Neural progenitor cell (in vitro differentiated cells): ENCODE measurements at places on chromosomes 4 and X. TPM values are rescaled to one million over a fixed set of nuclear protein-coding genes. Genes with fewer than 3 reads are reported as not detected.

CYP2U1 gene
- total RNA-seq: 6.4 and 8.4 TPM in 2 replicates

LRP2BP gene
- 0.69 and 1.3 TPM in 2 replicates for total RNA-seq

CFAP299 gene
- not detected in 2 replicates for total RNA-seq

SATL1 gene
- total RNA-seq: 0.09 TPM in 1 of 2 replicates, not detected in the other

GYPE gene
- not detected in 2 replicates for total RNA-seq

APOOL gene
- 7.1 and 9.0 TPM in 2 replicates for total RNA-seq

CPLX1 gene
- not detected in 2 replicates for total RNA-seq

GJB1 gene
- not detected in 2 replicates for total RNA-seq

NCAPG gene
- 132 and 211 TPM in 2 replicates for total RNA-seq

NAP1L2 gene
- total RNA-seq: 13.3 and 22.6 TPM in 2 replicates

KCNIP4 gene
- 0.39 TPM in 1 of 2 replicates, not detected in the other for total RNA-seq

GRCh38 chr4:90174621-90175023 lies 47.4 kb downstream of the CCSER1 start:
- no peaks in the 10 kb centered on the region for H3K27me3 ChIP-seq
- H3K27ac ChIP-seq: no peak overlapping the region
- H3K36me3 ChIP-seq: no peaks in the 10 kb centered on the region
- H3K4me1 ChIP-seq: no peaks in the 10 kb centered on the region
- no peak for DNase-seq

DNA sequence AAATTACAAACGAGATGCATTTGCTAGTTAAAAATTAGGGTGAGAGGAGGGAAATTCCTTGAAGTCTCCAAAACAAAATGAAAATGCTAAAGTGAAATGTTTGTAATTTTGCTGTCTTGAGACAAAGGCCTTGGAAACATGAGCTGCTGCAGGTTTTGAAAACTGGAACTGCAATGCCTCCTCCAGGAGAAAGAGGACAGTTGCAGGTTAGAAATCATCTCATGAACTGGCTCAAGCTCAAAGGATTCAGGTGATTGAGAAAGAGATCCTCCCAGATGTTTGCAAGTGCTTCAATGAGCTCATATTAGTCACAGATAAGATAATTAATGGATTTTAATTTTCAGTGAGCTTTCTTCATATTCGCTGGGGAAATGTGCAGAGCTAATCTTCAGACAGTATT lies 32.4 kb downstream of the SMPX start:
- no peak overlapping the region for H3K4me3 ChIP-seq
- H3K27me3 ChIP-seq: no peaks in the 10 kb centered on the region
- H3K36me3 ChIP-seq: no peaks in the 10 kb centered on the region
- DNase-seq: peak; percentile 40
- no peak overlapping the region for H3K27ac ChIP-seq
- no peaks in the 10 kb centered on the region for H3K4me1 ChIP-seq

DNA sequence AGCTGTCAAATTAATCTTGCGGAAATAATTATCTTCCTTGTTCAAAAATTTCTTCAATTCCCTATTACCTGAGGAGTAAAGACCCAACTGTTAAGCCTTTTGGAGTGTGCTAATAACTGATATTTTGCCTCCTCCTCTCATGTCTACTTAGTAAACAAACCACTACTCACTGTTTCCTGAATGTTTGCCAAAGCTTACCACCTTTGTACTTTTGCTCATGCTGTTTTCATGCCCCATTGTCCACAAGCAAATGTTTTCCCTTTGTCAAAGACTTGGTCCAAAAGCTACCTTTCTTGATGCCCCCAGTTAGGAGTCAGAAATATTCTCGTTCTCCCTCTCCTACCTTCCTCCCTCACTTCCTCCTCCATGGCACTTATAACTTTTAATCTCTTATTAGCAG lies 226.1 kb downstream of the ENOX2 start:
- H3K27ac ChIP-seq: no peak overlapping the region
- DNase-seq: no peak
- H3K27me3 ChIP-seq: no peaks in the 10 kb centered on the region
- no peak overlapping the region for H3K4me3 ChIP-seq
- H3K36me3 ChIP-seq: no peaks in the 10 kb centered on the region

- no peak overlapping the region for H3K4me3 ChIP-seq
- no peak overlapping the region for H3K27ac ChIP-seq
- H3K36me3 ChIP-seq: no peaks in the 10 kb centered on the region
Observed at GRCh38 chrX:130524476-130525194, 122.8 kb downstream of the RBMX2 start.

GRCh38 chrX:44392767-44393166 lies 49.3 kb upstream of the EFHC2 start:
- no peak overlapping the region for H3K27ac ChIP-seq
- H3K27me3 ChIP-seq: no peaks in the 10 kb centered on the region
- no peak overlapping the region for H3K4me3 ChIP-seq

DNA sequence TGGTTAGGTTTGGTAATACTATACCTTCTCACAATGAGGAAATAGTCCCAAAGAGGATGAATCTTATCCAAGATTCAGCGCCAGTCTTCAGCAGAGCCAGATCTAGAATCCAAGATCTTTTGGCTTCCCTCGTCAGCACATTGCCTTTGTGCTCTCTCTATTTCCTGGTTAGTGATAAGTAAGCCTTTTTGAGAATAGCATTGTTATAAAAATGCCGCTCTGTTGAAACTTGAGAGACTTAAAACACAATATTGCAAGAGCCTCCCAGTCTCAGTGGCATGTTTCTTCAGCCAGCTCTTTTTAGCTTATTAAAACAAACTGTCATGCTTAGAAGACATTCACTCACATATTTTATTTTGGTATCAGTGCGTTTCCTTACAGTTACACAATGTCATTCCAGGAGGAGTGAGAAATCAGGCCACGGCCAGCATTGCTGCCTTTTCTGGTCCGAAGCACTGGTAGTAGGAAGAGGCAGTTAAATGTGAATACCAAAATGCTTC lies 141.4 kb downstream of the KLHL8 start:
- H3K27ac ChIP-seq: peak overlapping the region; percentile 51
- H3K4me3 ChIP-seq: no peak overlapping the region
- H3K4me1 ChIP-seq: peaks cover 28% of the 10 kb centered on the region
- no peaks in the 10 kb centered on the region for H3K36me3 ChIP-seq

DNA sequence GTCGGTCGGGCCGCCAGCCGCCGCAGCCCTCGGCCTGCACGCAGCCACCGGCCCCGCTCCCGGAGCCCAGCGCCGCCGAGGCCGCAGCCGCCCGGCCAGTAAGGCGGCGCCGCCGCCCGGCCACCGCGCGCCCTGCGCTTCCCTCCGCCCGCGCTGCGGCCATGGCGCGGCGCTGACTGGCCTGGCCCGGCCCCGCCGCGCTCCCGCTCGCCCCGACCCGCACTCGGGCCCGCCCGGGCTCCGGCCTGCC lies 213 bp downstream of the NFKB1 start:
- peaks cover 6% of the 10 kb centered on the region for H3K4me1 ChIP-seq
- H3K27ac ChIP-seq: no peak overlapping the region
- peak overlapping the region; percentile 76 for H3K4me3 ChIP-seq
- peaks cover 17% of the 10 kb centered on the region for H3K27me3 ChIP-seq
- peak; percentile 90 for DNase-seq
- H3K36me3 ChIP-seq: no peaks in the 10 kb centered on the region

DNA sequence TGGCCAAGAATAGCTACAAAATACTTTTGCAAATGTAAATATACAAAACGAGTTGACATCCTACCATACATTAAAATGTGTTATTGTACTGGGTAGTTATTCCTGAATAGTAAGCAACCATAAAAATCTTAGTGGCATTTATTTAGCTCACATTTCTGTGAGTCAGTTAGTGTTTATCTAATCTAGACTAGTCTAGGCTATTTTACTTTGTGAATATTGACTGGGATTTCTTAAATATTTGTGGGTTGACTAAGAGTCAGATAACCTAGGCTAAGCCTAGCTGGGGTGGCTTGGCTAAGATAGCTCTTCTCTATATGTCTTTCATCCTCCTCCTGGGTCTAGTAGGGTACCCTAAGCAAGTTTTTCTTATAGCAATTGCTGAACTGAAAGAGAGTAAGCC lies 543.8 kb upstream of the DIAPH2 start:
- H3K27me3 ChIP-seq: no peaks in the 10 kb centered on the region
- no peaks in the 10 kb centered on the region for H3K4me1 ChIP-seq
- no peak overlapping the region for H3K27ac ChIP-seq
- no peaks in the 10 kb centered on the region for H3K36me3 ChIP-seq
- no peak for DNase-seq

DNA sequence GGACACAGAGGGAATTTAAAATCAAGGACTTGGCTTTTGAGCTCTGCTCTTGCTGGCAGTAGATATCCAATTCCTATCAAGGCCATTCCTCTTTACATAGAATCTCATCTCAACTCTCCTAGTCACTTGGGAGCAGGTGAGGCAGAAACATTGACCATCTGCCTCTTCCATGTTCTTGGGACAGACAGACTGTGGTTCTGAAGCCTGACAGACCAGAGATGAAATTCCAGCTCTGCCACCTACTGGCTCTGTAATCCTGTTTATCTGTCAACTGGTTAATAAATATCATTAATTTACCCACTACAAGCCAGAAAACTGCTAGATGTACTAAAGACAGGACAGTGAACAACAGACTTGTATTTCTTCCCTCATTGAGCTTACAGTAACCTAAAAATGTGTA lies 300.8 kb downstream of the ADGRL3 start:
- peaks cover 10% of the 10 kb centered on the region for H3K36me3 ChIP-seq
- no peaks in the 10 kb centered on the region for H3K27me3 ChIP-seq
- H3K27ac ChIP-seq: no peak overlapping the region
- H3K4me1 ChIP-seq: peaks cover 17% of the 10 kb centered on the region

DNA sequence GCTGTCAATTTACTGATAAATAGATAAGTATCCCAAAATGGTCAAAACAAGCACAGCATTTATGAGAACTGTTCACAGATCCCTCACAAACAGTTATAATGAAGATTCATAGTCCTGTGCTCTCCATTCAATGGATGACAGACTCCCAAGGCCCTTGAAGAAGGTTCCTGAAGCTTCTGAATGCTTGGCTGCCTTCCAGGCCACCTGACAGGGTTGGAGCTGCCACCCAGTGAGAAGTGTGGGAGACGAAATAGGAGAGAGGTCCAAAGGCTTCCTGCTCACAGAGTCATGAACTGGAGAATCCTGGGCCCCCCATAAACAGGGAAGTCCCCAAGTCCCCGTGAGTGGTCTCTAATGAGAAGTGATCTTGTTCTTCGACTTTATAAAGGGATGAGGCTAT lies 26.0 kb upstream of the ANXA3 start:
- H3K4me3 ChIP-seq: no peak overlapping the region
- no peaks in the 10 kb centered on the region for H3K36me3 ChIP-seq
- no peak for DNase-seq

- H3K27me3 ChIP-seq: no peaks in the 10 kb centered on the region
- no peak for DNase-seq
- no peaks in the 10 kb centered on the region for H3K4me1 ChIP-seq
- H3K4me3 ChIP-seq: no peak overlapping the region
- H3K27ac ChIP-seq: no peak overlapping the region
Observed at GRCh38 chrX:70554081-70554480, 109.4 kb downstream of the DLG3 start.

DNA sequence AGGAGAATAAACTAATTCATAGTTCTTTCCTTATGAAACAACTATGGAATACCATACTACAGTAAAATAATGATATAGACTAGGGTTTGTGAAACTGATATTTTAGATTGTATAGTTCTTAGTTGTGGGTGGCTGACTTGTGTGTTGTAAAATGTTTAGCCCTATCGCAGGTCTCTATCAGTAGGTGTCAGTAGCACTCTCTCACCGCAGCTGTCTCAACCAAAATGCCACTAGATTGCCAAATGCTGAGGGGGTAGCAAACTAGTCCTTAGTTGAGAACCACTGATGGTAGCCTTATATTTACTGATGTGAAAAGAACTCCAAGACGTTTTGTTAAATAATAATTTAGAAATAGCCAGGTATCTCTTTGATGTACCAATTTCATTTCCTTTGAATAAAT lies 48.1 kb downstream of the RHOXF2B start:
- H3K27me3 ChIP-seq: no peaks in the 10 kb centered on the region
- no peaks in the 10 kb centered on the region for H3K36me3 ChIP-seq
- DNase-seq: no peak
- no peaks in the 10 kb centered on the region for H3K4me1 ChIP-seq
- H3K27ac ChIP-seq: no peak overlapping the region
- H3K4me3 ChIP-seq: no peak overlapping the region

- no peaks in the 10 kb centered on the region for H3K27me3 ChIP-seq
- no peak for DNase-seq
- peak overlapping the region; percentile 67 for H3K27ac ChIP-seq
- H3K4me1 ChIP-seq: peaks cover 34% of the 10 kb centered on the region
- no peaks in the 10 kb centered on the region for H3K36me3 ChIP-seq
Observed at GRCh38 chrX:109448282-109448938, 33.5 kb downstream of the GUCY2F start.

DNA sequence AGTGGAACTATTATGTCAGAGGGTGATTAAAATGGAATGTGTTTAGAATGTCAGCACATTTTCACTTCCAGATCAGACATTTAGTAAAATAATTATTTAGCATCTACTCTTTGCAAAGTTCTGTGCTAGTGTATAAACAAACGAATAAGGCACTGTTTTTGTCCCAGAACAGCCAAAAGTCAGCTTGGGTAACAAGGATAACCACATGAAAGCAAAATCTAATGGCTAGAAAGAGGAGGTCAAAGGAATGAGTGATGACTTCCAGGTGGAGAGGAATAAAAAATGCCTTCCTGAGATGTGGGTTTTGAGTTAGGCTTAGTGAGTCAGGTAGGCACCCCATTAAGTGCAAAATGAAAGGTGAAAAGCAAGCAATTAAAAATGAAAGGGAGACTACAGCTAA lies 112.6 kb downstream of the ATP10D start:
- no peaks in the 10 kb centered on the region for H3K36me3 ChIP-seq
- H3K4me1 ChIP-seq: no peaks in the 10 kb centered on the region
- H3K4me3 ChIP-seq: no peak overlapping the region
- no peaks in the 10 kb centered on the region for H3K27me3 ChIP-seq
- no peak for DNase-seq

GRCh38 chr4:57114973-57115372 lies 4.8 kb upstream of the IGFBP7 start:
- no peaks in the 10 kb centered on the region for H3K36me3 ChIP-seq
- H3K27ac ChIP-seq: no peak overlapping the region
- peaks cover 16% of the 10 kb centered on the region for H3K4me1 ChIP-seq
- H3K4me3 ChIP-seq: no peak overlapping the region
- peaks cover 17% of the 10 kb centered on the region for H3K27me3 ChIP-seq

DNA sequence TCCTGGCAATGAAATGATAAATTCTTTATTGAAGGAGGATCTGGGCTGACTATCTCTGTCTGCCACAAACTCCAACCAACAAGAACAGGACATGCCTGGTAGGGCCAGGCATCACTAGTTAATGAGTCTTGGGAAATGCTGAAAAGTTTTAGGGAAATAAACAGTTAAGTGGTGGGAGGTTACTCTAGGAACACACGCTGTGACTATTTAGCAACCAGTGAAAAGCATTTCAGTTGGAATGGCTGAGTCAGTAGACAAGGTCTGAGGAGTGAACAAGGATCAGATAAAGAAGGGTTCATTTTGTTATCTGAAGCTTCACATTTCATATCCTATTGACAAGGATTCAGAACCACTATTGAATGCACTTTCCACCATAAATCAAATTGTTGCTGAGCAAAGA lies 394.9 kb upstream of the BOD1L1 start:
- DNase-seq: no peak
- peaks cover 6% of the 10 kb centered on the region for H3K4me1 ChIP-seq

GRCh38 chr4:186137196-186137794 lies 32.8 kb downstream of the FAM149A start:
- H3K27ac ChIP-seq: no peak overlapping the region
- no peaks in the 10 kb centered on the region for H3K36me3 ChIP-seq
- DNase-seq: no peak
- no peak overlapping the region for H3K4me3 ChIP-seq
- no peaks in the 10 kb centered on the region for H3K27me3 ChIP-seq
